Hematopoietic multipotent progenitor cell treated with erythropoietin and hydrocortisone succinate and interleukin-3 and kit ligand, for 6 days (in vitro differentiated cells): ENCODE measurements at places on chromosomes 4 and X.

DNA sequence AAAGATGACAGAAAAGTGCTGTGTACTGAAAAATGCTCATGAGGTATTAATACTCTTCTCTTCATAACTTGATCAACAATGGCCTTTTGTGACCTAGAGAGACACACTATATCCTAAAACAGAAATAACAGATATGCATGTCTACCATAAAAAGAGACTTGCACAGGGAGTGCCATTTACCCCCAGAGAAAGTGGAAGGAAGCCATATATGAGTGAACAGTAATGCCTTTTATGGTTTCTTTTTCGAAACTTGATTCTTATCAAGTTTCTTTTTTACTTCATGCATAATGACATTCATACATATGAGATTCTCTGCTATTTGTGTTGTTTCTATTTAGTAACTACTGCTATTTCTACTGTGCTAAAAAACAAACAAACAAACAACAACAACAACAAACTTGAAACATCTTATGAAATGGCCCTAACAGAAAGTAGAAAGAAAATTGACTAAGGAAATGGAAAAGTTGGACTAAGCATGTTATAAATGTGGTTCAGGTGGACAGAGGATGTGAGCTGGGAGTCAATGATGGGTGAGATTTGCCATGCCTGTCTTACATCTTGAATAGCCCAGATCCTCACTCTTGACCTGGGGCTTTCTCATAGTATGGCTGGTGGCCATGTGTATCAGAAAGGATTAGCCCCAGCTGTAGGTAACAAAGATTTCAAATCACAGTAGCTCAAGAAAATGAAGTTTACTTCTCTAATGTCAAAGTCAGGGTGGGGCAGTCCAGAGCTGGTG, 43.8 kb downstream of the GEMIN8 start:
- no peak for DNase-seq

GRCh38 chr4:40525752-40526598, 103.7 kb downstream of the RBM47 start:
- DNase-seq: peak; percentile 19

DNA sequence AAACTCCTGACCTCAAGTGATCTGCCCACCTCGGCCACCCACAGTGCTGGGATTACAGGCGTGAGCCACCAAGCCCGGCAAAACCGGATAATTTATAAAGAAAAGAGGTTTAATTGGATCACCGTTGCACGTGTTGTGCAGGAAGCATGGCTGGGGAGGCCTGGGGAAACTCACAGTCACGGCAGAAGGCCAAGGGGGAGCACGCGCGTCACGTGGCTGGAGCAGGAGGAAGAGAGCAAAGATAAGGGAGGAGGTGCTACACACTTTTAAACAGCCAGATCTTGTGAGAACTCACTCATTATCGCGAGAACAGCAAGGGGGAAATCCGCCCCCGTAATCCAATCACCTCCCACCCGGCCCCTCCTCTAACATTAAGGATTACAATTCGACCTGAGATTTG, 177.9 kb upstream of the TENM3 start:
- no peak for DNase-seq

DNA sequence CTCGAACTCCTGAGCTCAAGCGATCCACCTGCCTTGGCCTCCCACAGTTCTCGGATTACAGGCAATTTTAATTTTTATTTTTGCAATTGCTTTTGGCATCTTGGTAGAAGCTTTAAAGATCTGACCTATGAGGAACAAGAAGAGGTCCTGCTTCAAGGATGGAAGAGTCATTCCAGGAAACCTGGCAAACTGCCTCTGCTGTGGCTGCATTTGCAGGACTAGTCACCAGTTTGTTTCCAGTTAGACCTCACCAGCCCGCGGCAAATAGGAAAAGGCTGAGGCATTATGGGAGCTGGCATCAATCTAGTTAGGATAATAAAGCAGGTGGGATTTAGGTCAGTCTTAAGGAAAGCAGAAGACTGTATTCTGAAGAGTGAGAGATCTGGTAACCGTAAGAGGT, 51.9 kb upstream of the LAS1L start:
- no peak for DNase-seq

DNA sequence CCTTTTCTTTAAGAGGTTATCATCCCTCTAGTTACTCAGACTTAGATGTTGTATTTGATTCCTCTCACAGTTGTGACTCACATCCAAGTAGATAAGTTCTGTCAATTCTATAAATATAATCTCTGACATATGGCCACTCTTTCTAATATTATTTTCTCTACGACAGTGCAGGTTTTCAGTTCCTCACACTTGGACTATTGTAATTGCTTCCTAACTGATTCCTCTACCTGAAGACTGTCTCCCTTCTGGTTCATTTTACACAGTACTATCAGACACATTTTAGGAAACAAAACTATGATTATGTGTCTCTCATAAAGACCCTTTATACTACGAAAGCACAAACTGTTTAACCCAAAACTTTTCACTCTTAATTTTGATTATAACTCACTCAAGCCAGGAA, 31.3 kb upstream of the GNRHR start:
- DNase-seq: no peak

- DNase-seq: no peak
These were observed 269.9 kb upstream of the FAT4 start for GRCh38 chr4:125044886-125045285.

GRCh38 chr4:156103311-156103710, 149.6 kb upstream of the CTSO start:
- no peak for DNase-seq

GRCh38 chr4:14184265-14184664, 556.7 kb upstream of the BOD1L1 start:
- DNase-seq: peak; percentile 4

DNA sequence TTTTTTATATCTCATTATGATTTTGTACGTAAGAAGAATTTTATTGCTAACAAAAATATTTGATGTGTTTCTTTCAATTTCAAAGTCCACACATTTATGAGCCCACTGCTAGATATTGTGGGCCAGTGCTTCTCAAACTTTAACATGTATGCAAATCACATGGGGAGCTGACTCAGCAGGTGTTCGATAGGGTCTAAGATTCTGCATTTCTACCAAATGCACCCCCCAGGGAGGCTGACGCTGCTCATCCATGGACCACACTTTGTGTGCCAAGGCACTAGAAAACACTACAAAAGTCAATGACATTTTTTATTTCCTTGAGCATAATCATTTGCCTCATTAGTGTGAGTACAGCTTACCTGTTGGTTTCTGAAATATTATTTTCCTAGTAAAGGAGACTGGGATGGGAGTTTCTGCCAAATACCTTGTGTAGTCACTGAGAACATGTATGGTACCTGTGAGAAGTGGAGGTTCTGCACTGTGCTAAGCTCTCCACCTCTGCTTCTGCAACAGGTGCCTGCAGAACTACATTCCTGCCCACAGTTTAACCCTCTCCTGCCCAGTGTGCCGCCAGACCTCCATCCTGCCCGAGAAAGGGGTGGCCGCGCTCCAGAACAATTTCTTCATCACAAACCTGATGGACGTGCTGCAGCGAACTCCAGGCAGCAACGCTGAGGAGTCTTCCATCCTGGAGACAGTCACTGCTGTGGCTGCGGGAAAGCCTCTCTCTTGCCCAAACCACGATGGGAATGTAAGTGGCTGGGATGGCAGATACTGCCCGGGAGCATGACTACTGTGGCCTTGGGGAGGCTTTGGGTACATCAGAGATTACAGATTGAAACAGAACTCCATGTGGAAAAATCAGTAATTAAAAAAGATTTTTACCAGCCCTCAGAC, 68.9 kb upstream of the MND1 start:
- DNase-seq: no peak

- DNase-seq: no peak
These were observed 389.5 kb upstream of the GRID2 start for GRCh38 chr4:91914176-91914804.

DNA sequence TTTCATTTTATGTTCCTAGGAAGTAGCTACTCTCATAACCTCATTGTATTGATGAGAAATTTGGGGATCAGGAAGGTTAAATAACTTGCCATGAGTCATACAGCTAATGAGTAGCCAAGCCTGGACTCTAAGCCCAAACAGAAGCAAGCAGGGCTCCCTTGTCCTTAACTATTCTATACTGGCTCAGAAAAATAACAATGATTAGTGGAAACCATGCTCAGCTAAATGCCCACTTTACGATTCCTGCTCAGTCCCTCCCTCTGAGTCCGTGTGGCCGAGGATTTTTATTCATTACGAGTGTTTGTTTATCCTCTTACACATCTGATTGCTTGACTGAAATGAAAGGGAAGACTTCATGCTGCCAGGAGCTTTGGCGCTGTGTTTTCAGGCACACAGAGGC, 100.9 kb downstream of the SLC34A2 start:
- DNase-seq: no peak

DNA sequence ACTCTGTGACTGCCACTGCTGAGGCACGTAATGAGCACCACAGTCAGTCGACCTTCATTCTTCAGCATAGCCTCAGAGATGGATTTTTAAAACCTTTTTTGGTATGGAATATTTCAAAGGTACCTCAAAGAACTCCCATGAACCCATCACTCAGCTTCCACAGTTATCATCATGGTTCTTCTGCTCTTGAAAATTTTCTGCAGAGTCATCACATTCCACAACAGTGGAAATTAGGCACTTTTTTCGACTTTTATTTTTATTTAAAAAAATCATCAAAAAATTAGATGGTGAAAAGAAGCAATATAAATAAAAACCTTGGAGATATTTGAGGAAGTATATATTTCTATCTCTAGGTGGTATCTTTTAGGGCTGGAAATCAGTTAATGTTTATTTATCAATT, 37.5 kb downstream of the TBC1D19 start:
- DNase-seq: no peak

GRCh38 chrX:72031634-72032033, 100.1 kb downstream of the RTL5 start:
- no peak for DNase-seq

DNA sequence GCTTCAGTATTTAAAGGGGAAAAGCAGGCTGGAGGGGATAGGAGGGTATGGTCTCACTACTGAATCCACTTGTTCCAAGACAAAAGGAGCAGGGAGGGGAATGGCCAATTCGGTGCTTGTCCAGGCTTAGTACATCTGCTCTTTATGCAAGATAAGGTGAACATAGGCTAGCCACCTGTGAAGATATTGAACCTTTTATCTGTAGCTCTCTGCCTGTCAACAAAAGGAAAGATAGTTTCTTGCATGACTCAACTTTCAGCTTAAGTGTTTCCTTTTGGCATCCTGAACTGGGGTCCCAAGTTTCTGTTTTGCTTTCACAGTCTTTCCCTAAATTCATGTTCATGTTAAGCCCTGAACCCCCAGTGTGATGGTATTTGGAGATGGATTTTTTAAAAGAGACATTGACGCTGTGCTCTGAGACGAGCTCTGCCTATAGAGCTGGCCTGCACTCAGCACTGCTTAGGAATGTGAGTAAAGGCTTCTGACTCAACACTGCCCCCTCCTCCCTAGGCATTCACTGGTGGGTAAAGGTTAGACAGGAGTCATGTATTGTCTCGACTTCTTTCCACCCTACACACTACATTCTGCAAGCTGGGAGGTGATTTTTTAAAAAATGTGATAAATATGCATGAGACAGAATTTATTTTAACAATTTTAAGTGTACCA, 28.2 kb downstream of the FAM149A start:
- DNase-seq: peak; percentile 14

GRCh38 chrX:25015486-25016360, at the start of gene ARX:
TSS of gene ARX (minus strand) at chrX:25015965. CDS start at chrX:25015737, 228 bp downstream.
- peak; percentile 74 for DNase-seq

DNA sequence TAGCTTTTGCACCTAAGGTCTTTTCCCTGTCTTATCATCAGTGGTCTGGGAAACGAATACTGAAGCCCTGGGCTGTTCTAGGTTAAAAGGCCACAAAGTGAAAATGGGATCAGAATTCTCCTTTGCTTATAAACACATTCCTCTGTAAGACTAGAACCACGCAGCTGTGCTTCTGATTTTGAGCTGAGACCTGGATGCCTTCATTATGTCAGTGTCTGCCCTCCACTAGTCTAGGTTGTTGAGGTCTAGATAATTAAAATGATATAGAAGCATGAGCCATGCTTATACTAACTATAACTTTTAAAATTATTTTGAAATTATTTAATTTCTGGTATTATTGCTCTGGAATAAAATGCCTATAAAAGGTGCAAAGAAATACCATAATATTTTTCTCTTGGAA, 403.9 kb downstream of the ADGRL3 start:
- no peak for DNase-seq

GRCh38 chrX:102624105-102624504, 24.8 kb downstream of the ARMCX5 start:
- no peak for DNase-seq

- DNase-seq: no peak
These were observed 12.3 kb downstream of the MSX1 start for GRCh38 chr4:4871573-4872313.

GRCh38 chr4:17894421-17894820, 83.6 kb downstream of the NCAPG start:
- no peak for DNase-seq

DNA sequence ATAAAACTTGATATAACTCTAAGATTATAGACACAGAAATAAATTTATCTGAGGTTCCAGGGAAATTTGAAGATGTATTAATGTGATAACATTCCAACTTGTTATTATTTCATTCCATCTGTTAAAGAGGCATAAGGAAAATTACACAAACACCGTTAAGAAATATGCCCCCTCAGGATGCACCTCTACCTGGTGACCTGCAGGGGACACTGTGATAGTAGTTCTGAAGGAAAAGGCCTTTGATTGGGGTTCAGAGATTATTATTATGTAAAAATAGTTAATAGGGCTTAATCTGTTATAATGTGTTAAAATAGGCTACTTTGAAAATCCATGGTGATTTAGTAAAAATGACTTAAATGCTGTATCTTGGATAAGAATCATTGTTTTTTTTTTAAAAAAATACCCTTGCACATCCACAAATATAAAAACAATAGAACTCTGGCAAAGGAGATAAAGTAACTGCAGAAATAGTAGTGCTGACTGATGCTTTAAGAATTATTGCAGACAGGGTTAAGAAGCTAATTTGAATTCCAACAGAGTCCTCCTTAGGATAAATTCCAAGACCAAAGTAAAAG, 6.1 kb upstream of the ABRAXAS1 start:
- peak; percentile 80 for DNase-seq

- peak; percentile 32 for DNase-seq
These were observed 142.1 kb upstream of the FTHL17 start for GRCh38 chrX:31213941-31214340.

- no peak for DNase-seq
These were observed 8.5 kb upstream of the ERCC6L start for GRCh38 chrX:72247206-72247942.

GRCh38 chrX:97039363-97040029, 155.8 kb downstream of the RPA4 start:
- peak; percentile 1 for DNase-seq

DNA sequence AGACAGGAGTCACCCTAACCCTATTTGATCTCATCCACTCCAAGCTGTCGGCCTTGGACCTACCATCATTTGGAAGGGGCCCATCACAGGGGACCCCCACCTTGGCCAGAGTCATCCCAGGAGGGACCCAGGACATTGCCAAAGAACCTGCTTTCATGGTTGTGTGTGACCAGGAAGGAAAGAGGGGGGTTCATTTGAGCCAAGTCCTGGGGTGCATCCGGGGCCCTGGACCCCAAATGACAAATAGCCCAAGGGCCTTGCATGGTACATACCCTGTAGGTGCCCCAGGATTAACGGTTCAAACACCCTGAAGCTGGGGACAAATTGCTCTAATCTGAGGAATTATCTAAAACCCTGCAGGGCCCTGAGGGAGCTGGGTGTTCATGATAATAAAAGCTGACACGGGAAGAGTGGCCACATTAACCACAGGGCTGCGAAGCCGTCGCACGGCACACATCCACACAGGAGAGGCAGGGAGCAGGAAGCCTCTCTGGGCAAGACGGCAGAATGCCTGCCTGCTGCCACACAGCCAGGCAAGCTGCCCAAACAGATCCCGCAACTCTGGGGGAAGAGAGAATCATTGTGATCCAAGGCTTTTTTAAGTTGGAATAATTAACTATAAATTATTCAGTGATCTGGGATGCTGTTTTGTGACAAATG, 28.2 kb upstream of the PPP2R2C start:
- DNase-seq: peak; percentile 82
